ENCODE measurements at places on chromosomes 16 and 17.

GRCh38 chr17:81651692-81652091, 4.7 kb downstream of the PDE6G start:
- peak; percentile 49 for DNase-seq

- DNase-seq, result no peak
These were observed 36.2 kb downstream of the ADCY7 start for GRCh38 chr16:50302472-50303005.

DNA sequence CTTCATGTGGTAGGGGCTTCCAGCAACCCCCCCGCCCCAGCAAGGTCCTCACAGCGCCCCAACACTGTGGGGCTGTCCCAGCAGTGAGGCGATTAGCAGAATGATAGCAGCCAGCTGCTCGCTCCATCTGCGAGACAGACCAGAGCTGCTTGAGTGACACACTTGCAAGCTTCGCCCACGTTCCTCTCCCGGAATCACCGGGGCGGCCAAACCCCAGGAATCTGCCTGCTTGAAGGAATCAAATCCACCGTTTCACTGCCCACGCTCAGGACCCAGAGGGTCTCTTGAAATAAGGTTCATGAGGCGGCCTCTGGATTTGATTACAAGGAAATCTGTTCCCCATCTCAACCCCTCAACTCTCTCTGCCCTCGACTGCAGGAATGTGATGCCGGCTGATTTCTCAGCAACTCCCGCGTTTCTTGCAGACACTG, 356.0 kb downstream of the C16orf95 start:
- DNase-seq, result no peak

DNA sequence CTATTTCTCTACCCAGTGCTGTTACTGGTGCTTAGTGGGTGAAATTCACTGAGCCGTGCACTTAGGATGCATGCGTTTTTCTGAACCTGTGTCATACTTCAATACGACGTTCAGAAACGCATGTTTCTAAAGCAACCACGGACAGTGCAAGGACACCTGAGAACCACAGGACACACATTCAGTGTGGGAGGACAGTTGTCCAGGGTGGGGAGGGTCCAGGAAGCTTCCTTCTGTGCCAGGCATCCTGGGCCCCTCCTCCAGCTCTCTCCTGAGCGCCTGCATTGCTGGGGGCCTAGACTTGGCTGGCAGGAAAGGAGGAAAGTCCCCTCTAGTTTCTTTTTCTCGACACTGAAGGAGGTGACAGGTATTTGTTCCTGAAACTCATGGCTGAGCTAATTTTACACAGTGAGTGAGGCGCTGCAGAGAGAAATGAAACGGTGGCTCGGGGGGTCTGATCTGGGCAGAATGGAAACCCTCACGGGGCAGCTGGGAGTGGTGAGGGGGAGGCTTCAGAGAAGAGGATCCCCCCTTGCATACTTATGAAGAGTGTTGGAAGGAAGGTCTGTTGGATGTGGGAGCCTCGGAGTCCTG, 89.9 kb downstream of the IRF8 start:
- no peak for DNase-seq

DNA sequence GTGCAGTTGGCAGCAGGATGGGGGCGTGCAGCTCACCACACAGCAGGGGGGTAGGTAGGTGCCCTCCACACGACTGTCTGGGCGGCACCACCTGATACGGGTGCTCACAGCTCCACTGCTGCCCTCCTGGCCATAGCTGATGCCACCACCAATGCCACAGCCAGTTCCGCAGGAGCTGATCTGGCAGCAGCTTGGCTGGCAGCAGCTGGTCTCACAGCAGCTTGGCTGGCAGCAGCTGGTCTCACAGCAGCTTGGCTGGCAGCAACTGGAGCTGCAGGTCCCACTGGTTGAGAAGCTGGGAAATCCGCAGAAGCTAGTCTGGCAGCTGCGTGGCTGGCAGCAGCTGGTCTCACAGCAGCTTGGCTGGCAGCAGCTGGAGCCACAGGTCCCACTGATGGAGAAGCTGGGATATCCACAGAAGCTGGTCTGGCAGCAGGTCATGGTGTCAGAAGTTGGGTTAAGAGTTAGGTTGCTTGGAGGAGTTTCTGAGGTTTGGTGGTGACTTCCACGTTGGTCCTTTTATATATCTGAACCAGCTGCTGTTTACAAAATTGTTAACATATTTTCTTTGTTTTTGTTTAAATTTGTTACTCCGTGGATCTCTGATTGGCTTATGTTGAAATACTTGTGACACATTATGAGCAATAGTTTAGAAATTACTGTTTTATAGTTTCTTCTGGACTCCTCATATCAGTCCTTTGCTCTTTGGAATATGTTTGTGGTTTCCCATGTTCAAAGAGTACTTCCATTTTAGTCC, at the start of gene KRTAP1-5:
TSS of gene KRTAP1-5 (minus strand) at position 494 of the 757 bp plus-strand sequence. CDS start at position 441, 53 bp downstream.
- DNase-seq, result peak; percentile 52

DNA sequence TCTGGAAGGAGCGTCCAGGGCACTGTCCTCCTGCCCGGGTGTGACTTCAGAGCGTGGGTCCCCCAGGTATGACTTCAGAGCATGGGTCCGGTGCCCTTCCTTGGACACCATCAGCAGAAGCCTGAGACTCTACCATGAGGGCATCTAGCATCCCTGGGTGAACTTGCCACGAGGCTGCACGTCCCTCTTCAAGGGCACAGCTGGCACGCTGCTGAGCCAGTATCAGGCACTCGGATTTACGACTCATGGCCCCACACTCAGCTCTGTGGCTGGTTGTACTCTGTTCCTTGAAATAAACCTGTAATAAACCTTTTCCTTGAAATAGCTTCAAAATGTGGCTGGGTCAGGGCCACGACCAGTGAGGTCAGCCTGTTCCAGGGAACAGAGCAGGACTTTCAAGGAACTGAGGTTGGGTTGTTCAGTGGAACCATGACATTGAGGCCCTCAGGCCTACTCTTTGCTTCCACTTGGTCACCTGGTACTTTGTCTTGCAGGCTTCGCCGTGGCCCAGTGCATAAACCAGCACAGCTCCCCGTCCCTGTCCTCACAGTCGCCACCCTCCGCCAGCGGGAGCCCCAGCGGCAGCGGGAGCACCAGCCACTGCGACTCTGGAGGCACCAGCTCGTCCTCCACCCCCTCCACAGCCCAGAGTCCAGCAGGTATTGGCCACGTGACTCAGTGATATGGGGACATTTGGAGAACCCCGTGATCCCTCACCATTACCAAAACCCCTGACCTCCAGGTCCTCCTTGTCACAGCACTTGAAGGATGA, 89.9 kb downstream of the SOCS1 start:
- DNase-seq, result no peak

DNA sequence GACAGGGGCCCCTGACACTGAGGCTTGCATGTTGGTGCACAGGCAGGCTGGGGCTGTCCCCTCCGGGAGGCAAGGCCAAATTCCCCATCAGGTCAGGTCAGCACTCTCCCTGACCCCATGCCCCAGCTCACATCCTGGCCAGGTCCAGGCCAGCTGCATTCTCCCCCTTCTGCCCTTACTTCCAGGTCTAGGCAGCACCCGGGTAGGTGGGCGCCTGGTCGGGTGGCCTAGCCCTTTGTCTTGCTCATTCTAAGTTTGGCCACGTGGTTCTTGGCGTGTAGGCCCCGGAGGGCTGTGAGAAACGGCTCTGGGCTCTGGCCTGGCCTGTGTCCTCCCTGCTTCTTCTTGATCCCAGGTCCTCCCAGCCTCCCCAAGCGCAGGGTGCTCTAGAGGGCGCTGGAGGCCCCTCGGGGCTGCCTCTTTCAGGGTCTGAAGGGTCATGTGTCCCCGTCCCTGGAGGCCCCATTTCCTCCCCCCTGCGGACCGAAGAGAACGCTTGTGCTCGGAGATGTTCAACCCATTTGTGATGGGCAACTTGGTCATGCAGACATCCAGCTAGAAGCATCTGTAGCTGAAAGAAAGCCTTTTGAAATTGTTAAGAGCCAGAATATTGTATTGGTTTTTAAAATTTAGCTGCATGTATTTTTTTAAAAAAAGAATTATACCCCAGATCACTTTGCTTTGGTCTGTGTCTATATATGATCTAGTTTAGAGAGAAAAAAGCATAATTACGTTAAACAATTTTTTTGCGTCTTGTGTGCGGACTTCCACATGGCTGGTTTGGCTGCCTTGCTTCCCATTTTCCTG, 6.7 kb downstream of the BAHCC1 start:
- DNase-seq, result no peak

- DNase-seq, result peak; percentile 66
These were observed 39.7 kb downstream of the TBCD start for GRCh38 chr17:82791532-82791931.

DNA sequence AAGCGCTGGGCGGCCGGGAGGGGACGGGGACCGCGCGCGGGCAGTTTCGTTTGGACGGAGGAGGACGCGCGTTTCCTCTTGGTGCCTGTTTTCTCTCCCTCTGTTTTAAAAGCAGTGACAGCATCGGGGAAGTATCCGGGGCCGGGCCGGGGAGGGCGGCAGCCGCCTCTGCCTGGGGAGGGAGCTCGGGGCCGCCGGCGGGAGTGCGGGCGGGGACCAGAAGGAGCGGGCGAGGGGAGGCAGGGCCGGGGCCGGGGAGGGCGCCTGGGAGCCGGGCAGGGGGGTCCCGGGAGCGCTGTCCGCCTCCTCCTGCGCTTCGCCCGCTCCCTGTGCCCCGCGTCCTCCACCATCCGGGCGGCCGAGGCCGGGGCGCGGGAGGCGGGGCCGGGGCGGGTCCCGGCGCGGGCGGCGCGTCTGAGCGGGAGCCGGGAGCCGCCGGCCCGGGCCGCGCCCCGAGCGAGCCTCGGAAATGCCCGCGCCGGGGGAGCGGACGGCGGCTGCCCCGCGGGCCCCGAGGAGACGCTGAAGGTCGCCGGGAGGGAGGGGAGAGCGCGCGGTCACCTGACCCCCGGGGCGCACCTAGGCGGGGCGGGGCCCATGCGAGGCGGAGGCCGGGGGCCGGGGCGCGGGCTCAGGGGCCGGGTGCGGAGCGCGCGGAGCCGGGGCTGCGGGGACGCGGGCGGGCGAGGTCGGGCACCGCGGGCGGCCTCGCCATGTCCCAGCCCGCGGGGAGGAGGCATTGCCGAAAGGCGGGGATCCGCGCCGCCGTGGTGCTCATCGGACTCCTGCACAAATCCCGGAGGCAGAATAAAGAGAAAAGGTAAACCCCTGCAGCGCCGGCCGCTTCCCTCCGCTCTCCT, 57.3 kb downstream of the RAP1GAP2 start:
- DNase-seq, result no peak

DNA sequence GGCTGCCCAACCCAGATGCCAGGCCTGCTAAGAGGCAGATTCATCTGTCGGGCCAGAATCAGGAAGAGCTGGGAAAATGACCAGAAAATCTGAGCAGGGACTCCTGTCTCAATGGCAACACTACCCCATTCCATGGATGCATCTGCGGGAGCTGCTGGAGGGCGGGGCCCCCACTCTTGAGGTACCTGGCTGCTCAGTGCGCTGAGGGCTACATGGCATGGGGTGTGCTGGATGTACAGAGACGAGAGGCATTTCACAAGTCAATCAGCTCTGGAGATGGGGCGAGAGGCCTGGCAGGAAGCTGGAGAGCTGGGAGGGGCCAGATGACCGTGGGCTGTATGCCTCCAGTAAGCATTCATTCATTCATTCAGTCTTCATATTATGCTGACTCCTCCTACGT, 6.4 kb downstream of the SDK2 start:
- no peak for DNase-seq

DNA sequence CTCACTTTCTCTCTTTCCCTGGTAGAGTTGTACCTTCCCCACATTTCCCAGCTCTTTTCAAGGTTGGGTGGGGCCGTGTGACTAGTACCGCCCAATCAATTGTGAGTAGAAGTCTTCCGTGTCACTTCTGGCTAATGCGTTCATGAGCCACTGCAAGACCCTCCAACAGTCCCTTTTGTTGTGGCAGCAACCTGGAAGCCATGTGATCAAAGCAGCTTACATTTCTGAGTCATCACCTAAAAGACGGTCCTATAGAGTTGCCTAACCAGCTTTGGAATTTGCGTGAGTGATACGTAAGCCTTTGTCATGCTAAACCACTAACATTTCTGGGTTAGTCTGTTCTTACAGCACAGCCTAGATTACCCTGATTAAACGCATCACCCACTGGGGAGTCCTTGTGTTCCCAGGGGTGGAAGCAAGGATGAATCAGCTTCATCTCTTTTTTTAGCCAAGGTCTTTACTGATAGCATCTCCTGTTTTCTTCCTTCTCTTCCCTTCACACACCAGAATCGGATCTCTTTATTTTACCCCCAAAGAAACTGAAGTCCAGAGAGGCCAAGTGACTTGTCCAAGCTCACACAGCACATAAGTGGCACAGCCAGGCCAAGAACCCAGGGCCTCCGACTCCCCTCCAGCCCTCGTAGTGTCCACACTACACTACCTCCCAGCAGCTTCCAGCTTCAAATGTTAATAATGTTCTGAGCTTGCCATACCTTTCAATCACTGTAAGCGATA, 366.3 kb upstream of the XYLT1 start:
- DNase-seq, result peak; percentile 93

GRCh38 chr17:49450181-49450580, 35.5 kb upstream of the PHB1 start:
- no peak for DNase-seq

GRCh38 chr17:41073676-41074075, 8.0 kb upstream of the KRTAP2-4 start:
- no peak for DNase-seq

DNA sequence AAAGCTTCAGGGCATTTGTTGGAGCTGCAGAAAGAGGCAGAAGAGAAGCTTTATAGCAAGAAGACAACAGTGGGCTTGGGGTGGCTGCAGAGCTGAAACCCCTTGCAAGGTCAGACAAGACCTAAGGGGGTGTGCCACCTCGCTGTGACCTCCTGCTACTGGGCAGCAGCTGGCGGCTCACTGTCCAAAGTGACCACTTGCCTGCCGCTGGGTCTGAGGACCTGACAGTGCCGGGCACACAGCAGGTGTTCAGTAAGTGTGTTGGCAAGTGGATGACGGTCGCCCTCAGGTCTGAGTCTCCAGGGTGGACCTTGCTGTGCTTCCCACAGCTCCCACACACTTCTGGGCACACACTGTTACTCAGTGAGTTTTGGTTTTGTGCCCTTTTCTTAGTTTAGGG, 336.5 kb downstream of the C16orf95 start:
- no peak for DNase-seq

- DNase-seq, result peak; percentile 19
These were observed 5.3 kb upstream of the DDX52 start for GRCh38 chr17:37648555-37648954.

- no peak for DNase-seq
These were observed 15.4 kb downstream of the PDZD9 start for GRCh38 chr16:21985524-21985923.

DNA sequence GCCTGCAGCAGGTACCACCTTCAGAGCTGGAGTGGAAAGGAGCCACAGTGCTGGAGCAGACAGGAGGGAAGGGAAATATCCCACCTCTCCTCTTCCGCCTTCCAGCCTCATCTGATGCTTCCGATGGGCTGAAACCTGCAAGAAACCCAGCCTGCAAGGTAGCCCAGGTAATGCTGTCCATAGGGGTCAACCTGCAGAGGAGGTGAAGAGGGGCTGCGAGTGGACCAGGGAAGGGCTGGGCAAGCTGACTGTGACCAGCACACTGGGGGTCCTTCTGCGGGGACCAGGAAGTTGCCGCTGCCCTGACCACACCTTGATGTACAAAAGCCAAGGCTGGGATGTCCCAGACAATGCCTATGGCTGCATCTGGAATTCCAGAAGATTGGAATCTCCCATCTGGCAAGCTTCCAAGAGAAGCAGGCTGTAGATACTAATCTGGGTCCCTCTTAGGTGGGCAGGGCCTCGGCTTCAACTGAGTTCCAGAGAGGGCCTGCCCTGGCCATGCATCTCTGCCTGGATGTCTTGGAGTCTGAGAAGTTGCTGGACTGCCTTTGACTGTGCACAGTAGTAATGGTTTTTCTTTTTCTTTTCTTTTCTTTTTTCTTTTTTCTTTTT, 5.8 kb downstream of the FOXL1 start:
- DNase-seq, result no peak

- DNase-seq, result no peak
These were observed 9.3 kb downstream of the HEXIM2 start for GRCh38 chr17:45170931-45171337.

GRCh38 chr17:78599419-78599818, 22.2 kb upstream of the DNAH17 start:
- DNase-seq, result no peak

Data from HFF-Myc (cell line).